IMR-90 (cell line): ENCODE measurements at places on chromosomes 12 and 14.

- H3K36me3 ChIP-seq = peaks cover 37% of the 10 kb centered on the region
- H3K27me3 ChIP-seq = no peaks in the 10 kb centered on the region
- no peak overlapping the region for H3K27ac ChIP-seq
- H3K4me3 ChIP-seq = no peak overlapping the region
Measured at GRCh38 chr12:56589783-56590182, 40.3 kb downstream of the BAZ2A start.

DNA sequence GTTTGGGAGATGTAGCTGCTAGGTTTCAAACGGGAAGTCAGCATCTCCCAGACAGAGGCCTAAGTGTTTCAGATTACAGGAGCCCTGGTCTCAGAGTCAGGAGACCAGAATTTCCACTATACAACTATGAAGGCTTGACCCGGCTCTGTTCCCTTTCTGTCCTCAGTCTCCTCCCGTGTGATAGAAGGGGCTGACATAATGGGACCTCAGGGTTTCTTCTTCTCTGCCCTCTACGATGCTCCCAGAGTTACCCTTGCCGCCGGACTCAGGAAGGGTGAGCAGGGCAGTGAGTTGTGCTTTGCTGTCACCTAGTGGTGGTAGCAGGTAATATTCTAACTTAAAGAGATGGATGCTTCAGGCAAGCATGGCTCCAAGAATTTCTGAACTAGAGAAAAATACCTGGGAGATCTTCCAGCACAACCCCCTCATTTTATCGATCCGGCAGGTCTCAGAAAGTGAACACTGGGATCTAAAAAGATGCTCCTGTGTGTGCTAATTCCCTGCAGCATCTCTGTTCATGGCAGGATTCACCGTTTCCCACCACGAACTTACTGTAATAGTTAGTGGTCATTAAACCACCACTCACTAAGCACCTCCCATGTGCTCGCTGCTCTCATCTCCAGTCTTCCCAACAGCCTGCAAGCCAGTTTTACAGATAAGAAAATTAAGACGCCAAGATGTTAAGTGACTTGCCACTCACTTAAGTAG is 84.4 kb downstream of the VWF start:
- H3K27ac ChIP-seq = no peak overlapping the region
- H3K27me3 ChIP-seq = no peaks in the 10 kb centered on the region

DNA sequence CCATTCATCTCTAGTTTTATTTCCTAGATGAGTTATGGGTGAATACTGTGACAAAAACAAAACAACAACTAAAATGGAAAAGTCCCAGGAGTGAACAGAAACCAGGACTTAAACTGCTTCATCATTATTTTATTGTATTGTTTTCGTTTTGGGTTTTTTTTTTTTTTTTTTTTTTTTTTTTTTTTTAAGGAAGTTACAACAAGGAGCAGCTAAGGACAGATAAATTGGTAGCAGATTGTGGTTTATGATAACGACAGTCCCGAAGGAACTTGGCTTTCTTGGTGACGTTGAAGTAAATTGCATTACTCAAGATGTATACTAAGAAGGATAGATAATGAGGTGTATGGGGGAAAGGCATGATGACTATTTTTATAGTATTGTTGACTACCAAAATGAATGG is 866.3 kb downstream of the NRXN3 start:
- no peaks in the 10 kb centered on the region for H3K36me3 ChIP-seq
- H3K4me3 ChIP-seq = no peak overlapping the region

DNA sequence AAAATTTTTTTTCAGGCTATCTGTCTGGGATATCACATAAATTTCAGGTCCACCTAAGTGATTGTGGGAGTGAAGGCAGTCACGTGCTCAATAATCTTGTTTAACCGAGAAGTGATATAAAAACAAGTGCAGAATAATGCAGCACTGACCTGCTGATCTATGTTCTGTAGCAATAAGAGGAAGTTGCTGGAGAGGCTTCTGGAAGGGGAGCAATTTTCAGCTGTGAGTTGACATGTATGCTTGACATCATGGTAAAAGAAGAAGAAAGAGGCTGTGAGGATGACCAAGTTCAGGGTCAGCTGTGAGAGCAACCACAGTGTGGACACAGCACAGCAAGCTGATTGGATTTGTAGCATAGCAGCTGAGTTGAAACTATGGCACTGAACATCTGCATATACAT is 172.0 kb upstream of the PELI2 start:
- H3K4me1 ChIP-seq = no peaks in the 10 kb centered on the region
- H3K27me3 ChIP-seq = peaks cover 1% of the 10 kb centered on the region
- no peak for DNase-seq
- no peak overlapping the region for H3K4me3 ChIP-seq

DNA sequence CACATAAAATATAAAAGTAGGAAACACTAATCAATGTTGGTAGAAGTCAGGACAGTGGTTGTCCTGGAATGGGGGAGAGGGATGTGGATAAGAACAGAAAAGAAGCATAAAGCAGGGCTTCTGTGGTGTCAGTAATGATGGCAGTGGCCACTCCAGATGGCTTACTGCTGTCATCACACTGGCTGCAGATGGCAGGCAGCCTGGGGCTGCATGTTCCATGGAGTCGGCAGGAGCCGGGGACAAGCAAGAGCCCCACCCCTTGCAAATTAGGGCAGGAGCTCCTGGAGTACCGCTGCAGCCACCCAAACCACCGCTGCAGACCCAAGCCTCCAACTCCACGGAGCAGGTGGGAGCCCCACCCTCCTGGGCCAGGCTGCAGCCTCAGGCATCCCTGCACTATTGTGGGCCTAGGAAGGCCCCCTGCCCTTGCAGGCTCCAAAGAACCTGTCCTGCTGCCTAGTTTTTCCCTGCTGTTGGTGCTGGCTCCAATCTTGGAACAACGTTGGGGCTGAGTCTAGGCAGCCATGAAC is 28.8 kb upstream of the SLC5A8 start:
- H3K4me1 ChIP-seq = no peaks in the 10 kb centered on the region
- DNase-seq = no peak
- no peaks in the 10 kb centered on the region for H3K36me3 ChIP-seq

- no peaks in the 10 kb centered on the region for H3K36me3 ChIP-seq
- no peak for DNase-seq
- no peak overlapping the region for H3K4me3 ChIP-seq
Measured at GRCh38 chr12:1515428-1515827, 79.0 kb downstream of the FBXL14 start.

- H3K4me1 ChIP-seq = peaks cover 10% of the 10 kb centered on the region
- H3K27ac ChIP-seq = no peak overlapping the region
- no peaks in the 10 kb centered on the region for H3K27me3 ChIP-seq
- no peak overlapping the region for H3K4me3 ChIP-seq
- peak; percentile 71 for DNase-seq
Measured at GRCh38 chr12:19186722-19187661, 57.5 kb downstream of the PLEKHA5 start.

DNA sequence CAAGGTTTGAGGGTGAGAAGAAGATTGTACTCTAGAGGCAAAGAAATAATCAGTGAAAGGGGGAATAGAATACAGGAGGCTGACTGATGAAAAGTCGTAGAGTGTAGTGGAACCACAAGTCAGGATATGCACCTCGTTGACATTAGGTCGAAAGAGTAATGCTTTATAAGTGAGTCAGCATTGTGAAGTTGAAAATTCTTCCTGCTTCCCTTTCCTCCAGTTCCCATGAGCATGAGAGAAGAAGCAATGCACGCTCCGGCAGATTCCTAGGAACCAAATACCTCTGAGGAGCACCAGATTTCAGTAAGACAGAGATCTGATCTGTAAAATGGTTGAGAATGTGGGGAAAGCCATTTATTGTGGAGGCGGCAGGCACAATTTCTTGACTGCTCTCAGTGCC is 16.5 kb downstream of the CCER1 start:
- no peaks in the 10 kb centered on the region for H3K36me3 ChIP-seq
- H3K27ac ChIP-seq = no peak overlapping the region
- H3K4me1 ChIP-seq = peaks cover 4% of the 10 kb centered on the region; the same call in 1 of the 2 replicates
- peak; percentile 73 for DNase-seq

GRCh38 chr14:68775614-68776126 is 17.2 kb downstream of the ZFP36L1 start:
- H3K4me1 ChIP-seq = peaks cover 20% of the 10 kb centered on the region
- H3K4me3 ChIP-seq = no peak overlapping the region
- no peaks in the 10 kb centered on the region for H3K36me3 ChIP-seq
- no peak for DNase-seq
- no peaks in the 10 kb centered on the region for H3K27me3 ChIP-seq
